ENCODE measurements at places on chromosomes 4 and X.

GRCh38 chr4:175253184-175253902 is 335.2 kb downstream of the ADAM29 start:
- DNase-seq, result no peak

GRCh38 chr4:68077737-68078136 is 51.9 kb downstream of the TMPRSS11F start:
- no peak for DNase-seq

DNA sequence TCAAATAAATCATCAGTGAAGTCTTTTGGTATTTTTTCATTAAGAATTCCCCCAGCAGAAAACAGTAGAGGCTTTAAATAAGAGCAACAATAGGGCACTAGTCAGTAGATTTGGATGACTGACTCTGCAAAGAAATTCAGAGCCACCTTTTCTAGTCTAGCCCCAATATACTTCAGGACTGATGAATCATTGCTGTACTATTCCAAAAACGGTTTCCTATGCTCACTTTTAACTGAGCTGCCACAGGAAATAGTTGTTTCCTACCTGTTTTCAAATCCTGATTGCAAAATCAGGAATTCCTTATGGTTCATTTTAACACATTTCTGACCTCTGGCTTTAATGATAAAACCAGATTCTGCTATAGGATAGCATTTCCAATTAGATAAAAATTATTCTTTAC is 171.6 kb downstream of the NR3C2 start:
- DNase-seq, result no peak

DNA sequence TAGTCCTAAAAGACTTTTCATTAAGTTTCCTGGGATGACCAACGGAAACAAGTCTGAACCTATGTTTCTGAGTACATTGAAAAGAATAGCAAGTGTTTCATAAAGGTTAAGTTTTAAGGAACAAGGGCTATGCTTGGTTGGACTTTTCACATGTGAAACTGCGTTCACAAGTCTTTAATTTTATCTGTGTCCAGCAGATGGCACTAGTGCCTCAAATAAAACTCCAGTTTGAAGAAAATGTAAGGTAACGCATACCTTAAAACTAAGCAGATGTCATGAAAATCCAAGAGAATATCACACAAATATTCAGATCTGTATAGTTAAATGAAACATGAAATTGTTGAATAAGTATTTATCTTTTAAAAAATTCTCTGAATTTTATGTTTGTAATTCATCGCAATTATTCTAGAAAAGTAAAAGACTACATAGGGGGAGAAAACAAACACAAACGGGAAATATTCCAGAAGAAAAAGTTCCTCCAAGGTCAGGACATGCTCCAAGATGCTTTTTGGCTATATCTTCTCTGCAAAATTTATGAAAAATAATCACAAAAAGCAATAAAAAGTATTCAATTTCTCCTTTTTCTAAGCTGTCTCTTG is 89.6 kb upstream of the MAD2L1 start:
- DNase-seq, result peak; percentile 32

- DNase-seq, result no peak
These were observed 857.4 kb upstream of the NDST4 start for GRCh38 chr4:115970859-115971258.

DNA sequence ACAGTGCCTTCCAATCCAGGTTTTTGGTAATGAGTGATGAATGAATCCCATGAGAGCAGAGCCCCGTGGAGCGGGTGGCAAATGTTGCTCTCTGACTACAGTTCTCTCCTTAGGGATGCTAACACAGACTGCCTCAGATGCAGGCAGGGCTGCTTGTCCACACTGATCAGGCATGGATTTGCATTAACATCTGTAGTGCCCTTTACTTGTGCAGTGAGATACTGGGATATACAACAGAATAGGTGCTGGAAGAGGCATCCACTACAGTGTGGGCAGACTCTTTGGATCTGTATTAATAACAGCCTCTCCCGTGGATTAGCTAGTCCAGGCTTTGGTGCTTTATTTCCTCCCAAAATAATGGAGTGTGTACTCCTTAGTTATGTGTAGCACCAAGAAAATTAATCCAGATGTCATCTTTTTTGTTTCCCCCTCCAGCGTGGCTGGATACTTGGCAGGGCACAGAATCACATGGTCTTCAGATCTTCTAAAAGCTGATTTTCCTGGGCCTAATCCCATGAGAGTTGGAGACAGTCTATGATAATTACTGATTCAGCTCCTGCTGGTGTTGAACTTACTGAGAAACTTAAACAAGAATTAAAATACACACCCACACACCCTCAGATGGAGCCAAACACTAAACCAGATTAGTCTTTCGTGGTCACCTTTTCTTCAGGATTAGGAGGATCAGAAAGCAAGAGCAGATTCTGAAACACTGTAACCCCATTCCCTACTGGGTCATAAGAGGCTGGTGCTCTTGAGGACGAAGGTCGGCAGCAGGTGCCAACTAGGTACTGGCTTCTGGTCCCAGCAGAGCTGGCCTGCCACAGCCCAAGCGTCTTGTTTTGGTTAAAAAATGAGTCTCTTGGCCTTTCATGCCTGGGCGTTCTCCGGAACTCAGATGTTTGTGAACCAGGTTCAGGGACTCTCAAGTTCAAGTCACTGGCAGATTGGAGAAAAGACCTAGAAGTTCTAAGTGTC is 23.1 kb upstream of the NAP1L5 start:
- no peak for DNase-seq

- DNase-seq, result no peak
These were observed 82.8 kb downstream of the ARSF start for GRCh38 chrX:3124031-3124430.

DNA sequence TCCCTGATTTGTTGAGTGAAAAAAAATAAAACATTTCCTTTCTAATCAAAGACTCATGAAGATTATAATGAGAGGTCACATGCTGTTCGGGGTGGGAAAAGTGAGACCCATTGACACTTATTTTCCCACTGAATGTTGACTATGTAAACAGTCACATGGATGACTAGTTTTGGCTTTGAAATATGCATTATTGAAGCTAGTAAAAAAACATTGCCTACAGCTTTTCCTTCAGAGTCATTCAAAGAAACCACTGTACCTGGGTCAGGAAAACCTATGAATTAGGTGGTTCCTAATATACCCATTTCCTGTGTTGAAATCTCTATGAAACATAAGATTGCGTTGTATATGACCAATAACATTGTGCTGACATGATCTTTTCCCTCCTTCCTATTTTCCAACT is 251.2 kb downstream of the CFAP299 start:
- DNase-seq, result no peak

- no peak for DNase-seq
These were observed 29.6 kb downstream of the FAM47B start for GRCh38 chrX:34972206-34972605.

DNA sequence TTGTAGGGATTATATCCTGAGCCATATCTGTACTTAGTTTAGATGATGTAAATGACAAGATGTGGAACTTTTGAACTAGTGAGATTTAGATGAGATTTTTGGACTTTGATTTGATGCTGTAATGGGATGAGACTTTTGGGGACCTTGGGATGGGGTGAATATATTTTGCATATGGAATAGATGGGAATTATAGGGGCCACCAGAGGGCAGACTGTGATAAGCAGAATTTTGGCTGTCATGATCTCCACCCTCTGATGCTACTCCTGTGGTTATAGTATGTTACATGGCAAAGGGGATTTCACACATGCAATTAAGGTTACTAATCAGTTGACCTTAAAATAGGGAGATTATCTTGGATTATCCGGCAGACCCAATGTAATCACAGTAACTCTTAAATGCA is 214.0 kb upstream of the NHS start:
- no peak for DNase-seq

- no peak for DNase-seq
These were observed 588.4 kb upstream of the FAM241A start for GRCh38 chr4:111556851-111557250.

- DNase-seq, result no peak
These were observed 19.8 kb upstream of the STOX2 start for GRCh38 chr4:183885205-183885720.
